ENCODE measurements at places on chromosomes 7 and 10.

DNA sequence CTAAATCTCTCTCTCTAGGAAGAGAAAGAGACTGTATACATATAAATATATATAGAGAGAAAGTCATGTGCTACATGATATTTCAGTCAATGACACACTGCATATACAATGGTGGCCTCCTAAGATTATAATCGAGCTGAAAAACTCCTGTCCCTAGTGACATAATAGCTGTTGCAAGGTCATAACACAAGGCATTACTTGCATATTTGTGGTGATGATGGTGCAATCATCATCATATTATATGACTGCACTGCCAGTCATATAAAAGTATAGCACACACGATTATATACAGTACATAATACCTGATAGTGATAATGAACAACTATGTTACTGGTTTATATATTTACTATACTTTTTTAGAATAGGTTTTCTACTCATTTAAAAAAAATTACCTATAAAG lies 316.7 kb downstream of the FGFR2 start:
- no peak for DNase-seq

- DNase-seq, result no peak
Observed at GRCh38 chr7:130825819-130826218, 91.8 kb upstream of the KLF14 start.

DNA sequence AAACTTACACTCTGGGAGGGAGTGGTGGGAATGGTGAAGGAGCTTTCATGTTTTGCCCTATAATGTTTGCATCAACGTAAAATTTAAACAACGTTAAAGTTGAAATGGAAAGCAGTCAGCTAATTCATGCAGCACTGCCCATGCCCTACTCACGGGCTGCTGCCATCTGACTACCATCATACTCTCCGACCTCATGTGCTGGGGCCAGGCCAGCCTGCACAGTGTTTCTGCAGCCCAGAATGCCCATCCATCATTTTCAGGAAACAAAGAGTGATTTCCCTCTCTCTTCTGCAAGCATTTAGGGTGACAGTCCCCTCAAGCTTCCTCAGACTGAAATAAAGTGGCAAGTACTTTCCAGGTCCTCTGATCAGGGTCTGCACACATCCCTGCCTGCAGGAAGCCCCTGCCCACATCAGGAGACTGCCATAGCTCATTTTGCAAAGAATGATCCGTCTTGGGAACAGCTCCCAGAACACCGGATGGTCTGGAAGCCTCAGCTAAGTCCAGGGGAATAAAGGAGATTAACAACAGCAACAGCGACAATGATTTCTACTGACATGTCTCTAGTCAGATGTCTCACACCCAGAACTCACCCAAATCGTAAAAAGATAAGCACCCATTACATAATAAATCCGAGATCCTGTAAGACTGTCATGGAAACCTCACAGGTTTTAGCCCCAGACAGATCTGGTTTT lies 40.3 kb downstream of the ARHGAP22 start:
- no peak for DNase-seq

DNA sequence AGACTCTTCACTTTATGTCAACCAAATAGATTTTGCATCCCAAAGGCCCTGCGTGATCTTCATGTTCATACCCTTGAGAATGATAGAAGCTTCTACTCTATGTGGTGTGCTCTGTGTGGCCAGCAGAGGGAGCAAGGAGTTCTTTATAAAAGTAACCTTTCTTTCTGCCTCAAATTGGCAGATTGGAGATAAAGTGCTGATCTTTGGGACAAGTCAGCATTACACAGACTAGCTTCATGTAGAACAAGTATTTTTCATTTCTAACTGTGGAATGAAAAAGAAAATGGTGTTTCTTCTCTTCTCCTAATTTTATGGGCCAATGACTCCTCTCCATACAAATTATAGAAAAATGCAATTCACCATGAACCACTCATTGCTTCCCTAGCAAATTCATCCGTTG lies 1214.1 kb downstream of the SORCS1 start:
- no peak for DNase-seq

DNA sequence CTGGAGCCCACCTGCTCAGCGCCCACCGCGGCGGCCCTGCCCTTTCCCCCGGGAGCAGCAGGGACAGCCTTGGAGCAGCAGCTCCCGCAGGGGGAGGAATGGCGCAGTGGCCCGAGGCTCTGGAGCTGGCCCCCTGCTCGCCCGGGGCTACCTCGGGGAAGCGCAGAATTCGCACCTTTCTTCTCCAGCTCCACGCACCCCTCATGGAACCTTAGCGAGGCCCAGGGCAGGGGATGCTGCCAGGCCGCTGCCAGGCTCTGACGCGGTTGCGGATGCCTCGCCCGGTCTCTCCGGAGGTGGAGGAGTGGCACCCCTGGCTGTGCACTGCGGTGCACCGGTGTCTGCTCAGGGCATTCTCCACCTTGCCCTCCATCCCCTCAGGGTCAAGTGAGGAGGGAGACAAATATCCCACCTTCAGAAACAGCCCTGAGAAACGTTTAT lies 84.9 kb upstream of the MKI67 start:
- no peak for DNase-seq

- no peak for DNase-seq
Observed at GRCh38 chr7:116552602-116553001, 27.8 kb downstream of the CAV1 start.

DNA sequence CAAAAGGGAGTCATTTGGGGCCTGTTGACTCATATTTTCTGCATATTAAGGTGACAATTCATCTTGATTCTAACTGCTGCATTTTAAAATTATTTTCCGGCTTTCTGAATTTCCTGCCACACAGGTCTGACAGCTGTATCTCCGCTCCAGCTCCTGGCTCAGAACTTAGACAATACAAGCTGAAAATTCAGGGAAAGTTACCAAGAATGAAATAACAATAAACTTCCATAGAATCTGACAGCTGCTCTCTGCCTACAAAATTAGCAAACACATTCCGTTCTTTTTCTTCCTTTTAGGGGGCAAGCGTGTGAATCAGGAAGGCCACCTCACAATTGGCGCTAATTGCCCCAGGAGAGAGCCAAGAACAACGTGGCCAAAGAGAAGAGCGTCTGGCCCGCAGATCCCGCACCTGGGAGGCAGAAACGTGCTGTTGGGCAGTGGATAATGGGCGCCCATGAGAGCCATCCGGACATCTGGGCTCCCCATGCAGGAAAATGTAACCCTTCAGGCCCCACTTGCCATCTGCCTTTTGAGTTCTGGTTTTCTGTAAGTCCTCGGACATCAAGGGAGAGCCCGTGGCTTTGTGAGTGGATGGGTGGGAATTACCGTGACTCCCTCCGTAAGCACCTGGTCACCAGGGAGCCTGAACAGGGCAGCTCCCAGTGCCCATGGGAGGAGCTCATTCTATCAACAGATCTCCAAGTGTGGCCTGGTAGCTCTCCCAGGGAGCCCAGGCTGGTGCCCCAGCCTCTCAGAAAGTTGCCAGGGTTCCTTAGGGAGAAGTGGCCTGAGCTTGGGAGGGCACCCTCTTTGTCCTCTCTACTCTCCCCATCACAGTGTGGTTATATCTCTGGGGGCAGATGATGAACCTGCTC lies 5.0 kb downstream of the CLRN3 start:
- DNase-seq, result no peak

DNA sequence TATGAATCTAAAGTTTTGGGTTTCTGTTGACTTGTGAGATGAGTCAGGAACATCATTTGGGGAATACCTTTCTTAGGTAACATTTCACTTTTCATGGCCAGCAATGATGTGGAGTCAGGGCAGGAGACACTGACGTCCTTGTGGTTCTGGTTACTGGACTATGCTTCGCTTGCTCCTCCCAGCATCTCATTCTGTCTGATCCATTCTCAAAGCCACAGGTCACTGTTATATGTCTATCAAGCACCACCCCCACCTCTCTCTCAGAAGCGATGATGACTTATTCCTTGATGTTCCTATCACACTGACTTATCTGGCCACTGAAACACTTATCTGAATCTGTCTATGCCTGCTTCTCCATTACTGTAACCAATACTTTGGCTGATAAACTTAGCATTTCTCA lies 51.6 kb downstream of the TES start:
- DNase-seq, result no peak

DNA sequence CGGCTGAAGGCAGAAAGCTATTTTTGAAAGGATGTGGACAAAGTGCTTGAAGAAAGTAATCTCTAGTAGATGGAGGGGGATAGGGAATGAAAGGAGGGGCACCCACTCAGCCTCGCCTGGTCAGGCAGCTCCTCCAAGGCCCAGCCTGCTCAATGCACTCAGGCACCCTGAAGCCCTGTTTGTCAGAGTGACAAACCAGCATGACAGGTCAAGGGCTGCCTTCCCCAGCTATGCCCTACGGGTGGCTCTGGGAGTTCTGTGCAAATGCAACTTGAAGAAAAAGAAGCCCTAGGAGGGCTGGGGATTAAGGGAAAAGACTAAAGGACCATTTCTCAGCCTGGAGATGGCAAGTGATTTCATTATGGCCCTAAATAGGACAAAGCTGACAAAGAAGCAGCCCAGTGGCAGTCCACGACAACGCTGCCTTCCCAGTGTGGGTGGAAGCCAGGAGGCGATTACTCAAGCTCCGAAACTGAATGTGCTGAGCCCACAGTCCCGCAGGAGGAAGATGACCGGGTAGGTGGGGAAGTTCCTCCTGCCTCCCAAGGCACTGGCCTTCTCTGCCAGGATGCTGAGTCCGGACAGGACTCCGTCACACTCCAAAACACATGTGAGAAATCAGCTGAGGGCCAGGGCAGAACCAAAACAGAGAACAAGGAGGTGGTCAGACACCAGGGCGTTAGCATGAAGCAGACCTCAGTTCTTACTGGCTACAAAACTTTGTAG lies 16.3 kb downstream of the LIPA start:
- no peak for DNase-seq

GRCh38 chr10:98642281-98642680 lies 195.5 kb upstream of the HPS1 start:
- DNase-seq, result no peak

DNA sequence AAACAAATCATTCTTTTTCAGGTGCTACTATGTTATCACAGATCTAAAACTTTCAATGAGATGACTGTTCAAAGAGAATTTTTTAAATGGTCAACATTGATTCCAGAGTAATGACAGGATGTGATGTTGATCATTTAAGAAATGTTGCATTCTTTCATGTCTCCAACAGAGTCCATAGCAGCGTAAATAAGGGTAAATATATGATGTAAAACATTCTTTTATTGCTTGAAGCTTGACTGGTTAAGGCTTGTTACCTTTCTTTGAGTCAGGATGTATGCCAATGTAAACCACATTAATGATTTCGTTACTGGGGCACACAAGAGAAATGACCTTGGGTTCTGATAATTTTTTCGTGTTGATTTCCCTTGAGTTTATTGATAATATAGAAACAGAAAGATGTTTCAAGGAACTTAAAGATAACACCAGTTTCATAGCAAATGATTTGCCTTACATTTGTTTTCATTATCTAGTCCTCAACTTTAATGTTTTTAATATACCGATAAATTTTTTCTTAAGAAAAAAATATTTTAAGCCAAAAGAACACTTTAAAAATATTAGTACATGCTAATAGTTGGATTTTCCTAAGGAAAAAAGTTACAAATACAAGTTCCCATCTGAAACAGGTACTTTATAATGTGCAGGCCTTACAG lies 3.5 kb downstream of the STK17A start:
- no peak for DNase-seq

DNA sequence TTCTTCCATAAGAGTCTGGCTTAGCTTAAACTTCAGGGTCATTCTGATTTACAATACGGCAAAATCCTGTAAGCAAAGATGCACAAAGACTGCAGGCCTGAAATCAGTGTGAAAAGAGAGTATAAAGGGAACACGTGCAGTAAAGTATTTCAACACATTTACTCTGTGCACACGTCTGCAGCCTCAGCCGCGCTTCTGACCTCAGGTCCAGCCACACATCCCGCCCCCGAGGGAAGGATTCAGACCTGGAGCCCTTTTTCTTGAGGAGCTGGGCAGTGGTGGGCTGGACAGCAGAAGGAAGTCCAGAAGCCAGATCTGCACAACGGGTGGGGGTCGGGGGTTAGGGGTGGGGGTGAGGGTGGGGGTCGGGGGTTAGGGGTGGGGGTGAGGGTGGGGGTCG lies 58.9 kb upstream of the FAM20C start:
- no peak for DNase-seq

DNA sequence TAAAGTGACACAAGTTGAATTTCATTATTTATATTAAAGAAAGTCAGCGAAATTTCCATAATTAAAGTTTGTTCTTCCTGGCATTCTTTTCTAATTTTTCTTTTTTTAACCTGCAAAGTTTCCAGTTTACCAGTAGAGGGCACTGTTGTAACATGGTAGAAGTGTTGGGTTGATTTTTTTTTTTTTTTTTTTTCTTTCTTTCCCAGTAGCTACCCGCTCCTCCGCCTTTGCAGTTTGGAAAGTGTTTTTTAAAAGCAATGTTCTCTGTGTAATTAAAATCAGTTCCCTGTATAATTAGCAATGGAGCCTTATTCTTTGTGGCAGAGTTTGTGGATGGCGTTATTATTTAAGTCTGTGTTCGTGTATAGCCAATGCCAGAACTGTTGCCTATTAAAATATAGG lies 53.7 kb downstream of the TAF3 start:
- DNase-seq, result no peak

DNA sequence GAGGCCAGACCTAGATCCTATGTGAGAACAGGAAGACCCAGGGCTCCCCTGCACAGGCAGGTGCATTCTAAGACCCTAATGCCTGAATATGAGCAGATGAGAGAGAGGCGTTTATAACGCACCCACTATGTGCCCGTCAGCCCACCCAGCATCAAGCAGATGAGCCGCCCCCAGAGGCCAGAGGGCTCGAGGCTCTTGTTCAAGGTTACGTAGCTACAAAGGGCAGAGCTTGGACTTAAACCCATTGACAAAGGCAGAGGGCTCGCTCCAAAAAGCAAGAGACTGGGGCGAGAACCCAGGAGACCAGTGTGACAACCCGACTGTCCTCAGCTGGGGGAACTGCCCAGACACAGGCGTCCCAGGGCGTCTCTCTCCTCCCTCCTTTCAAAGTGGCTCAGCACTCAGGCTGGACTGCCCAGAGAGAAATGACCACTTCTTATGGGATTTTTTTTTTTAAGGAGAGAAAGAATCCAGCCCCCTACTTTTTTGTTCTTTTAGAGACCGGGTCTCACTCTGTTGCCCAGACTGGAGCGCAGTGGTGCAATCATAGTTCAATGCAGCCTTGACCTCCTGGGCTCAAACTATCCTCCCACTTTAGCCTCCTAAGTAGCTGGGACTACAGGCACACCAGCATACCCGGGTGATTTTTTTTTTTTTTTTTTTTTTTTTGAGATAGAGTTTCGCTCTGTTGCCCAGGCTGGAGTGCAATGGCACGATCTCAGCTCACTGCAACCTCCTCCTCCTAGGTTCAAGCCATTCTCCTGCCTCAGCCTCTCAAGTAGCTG lies 40.1 kb downstream of the TNRC18 start:
- no peak for DNase-seq

- DNase-seq, result no peak
Observed at GRCh38 chr7:11327633-11328032, 354.0 kb downstream of the PHF14 start.

Data from activated naive CD4-positive, alpha-beta T cell (primary cell).